COLO829 (cell line): ENCODE measurements at places on chromosomes 7 and 10.

DNA sequence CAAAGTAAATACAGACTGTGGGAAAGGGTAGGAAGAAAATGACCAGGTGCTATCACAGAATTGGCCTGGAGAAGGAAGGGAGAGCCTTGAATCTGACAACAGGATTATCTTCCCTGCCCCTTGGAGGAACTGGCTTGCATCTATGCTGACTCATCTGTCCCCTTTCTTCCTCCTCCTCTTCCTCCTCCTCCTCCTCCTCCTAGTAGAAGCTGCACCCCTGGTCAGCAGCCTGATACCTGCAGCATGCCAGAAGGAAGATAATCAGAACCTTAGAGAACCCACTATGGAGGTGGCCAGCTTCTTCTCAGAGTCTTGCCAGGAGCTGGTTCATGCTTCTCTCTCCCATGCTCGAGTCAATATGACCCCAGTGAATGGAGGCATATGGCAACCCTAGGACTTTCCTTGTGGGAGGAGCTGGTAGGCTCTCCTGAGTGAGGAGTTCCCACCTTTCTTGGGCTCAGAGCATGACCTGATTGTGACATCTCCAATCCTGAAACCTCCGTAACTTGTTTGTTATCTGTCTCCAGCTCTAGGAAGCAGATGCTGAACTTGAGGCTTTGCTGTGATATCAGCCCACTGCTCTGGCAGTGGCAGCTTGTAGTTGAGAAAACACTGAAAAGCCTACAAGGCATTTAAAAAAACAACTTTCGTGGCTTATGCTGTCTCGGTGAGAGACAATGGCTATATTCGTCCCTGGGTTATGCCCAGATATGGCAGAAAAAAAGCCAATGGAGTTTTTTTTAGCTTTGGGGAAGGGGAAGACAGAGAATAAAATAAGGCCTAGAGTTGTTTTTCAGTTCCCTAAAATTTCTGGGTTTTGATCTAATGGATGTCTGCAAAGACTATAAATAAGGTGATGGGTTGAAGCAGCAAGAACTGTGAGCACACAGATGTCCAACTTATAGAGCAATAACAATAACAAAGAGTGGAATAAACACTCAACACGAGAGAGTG lies 60.6 kb downstream of the CDHR3 start:
- DNase-seq: no peak

GRCh38 chr7:110750931-110751605 lies 339.9 kb upstream of the LRRN3 start:
- DNase-seq: no peak

- no peak for DNase-seq
These were observed 204.0 kb upstream of the GNAI1 start for GRCh38 chr7:79930604-79931003.

DNA sequence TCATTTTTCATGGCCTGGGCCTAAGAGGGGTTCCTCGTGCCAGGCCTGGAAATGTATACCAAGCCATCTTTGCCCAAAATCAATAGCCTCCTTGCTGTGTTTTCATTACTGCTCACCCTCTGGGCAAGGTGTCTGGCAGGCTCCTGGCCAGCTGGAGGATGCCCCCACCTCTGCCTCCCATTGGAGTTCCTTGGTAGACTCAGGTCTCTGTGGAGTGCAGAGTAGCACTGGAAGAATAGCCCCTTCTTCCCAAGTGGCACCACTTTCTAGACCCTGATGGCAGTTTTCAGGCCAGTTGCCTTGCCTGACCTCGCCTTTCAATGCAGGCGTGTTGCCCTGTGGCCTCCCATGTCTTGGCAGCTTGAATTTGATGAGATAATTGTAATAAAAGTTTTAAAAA lies 55.7 kb upstream of the AQP1 start:
- no peak for DNase-seq

- no peak for DNase-seq
These were observed 266.2 kb downstream of the SLC25A13 start for GRCh38 chr7:96055717-96056116.

DNA sequence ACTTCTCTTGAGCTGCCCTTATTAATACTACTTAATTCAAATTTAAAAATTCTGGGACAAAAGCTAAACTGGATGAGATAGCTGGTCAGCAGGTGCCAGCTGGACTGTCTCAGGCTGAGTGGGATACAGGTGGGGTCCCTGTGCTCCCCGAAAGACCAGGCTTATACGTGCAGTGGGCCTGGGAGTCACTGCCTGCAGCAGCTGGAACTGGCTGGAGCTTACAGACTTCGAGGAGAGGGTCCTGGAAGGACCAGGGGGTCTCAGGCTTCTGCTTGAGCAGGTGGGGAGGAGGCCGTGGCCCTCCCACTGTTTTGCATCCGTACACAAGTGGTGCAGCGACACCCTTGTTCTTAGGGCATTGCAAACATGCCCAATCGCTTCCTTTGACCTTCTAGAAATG lies 203.7 kb downstream of the GLRX3 start:
- DNase-seq: no peak

DNA sequence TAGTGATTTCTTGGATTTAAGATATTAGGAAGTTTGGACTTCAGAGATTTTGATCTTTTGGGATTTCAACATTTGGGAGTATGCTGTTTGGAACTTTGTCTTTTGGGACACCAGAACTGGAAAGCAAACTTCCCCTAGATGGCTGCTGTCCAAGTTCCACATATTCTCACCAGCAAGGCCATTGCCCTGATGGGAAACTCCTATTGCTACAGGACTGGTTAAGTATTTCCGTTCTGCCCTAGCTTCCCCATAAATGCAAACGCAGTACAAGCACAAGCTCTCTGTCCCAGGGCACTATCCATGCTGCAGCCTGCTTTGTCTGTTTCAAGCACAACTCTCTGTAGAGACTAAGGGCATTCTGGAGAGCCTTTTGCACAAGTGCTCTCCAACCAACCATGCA lies 79.3 kb upstream of the SLC25A13 start:
- DNase-seq: no peak

DNA sequence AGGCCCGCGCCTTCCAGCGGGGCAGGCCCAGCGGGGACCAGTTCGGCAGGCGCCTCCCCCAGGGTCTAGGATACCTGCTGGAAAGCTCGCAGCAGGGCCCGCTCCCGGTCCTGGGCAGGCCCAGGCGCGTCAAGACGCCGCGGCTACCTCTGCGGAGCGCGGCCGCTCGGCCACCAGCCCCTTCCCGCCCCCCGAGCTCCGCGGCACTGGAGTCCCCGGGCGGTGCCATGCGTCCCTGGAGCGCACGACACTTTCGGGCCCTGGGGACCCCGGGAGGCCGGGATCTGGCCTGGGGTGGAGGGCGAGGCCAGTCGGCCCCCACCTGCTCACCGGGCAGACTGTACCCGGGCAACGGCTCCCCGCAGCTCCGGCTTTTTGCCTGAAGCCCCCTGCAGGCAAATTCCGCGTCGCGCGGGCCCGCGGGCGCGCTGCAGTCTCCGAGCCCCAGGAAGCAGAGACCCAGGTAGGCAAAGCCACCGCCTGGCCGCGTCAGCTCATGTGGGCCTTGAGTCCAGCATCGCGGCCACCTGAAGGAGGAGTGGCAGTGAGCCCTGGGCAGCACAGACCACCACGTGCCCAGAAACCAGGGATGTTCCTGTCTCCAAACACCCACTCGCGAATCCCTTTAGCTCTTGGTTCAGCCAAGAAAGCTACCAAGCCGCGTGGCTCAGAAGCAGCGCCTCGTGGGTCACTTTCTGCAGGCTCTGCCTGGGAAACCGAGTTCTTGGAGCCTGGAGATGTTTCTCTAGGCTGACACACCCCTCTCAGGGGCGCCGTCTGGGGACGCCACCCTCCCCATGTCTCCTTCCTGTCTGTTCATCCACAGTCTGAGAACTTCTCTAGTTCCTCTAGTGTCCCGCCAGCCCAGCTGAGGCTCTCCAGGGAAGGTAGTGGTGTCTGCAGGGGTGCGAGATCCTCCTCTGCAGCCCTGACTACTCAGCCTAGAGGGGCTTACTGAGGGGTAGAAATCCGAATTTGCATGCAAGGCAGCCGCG lies 46.1 kb upstream of the APBB1IP start:
- DNase-seq: no peak

DNA sequence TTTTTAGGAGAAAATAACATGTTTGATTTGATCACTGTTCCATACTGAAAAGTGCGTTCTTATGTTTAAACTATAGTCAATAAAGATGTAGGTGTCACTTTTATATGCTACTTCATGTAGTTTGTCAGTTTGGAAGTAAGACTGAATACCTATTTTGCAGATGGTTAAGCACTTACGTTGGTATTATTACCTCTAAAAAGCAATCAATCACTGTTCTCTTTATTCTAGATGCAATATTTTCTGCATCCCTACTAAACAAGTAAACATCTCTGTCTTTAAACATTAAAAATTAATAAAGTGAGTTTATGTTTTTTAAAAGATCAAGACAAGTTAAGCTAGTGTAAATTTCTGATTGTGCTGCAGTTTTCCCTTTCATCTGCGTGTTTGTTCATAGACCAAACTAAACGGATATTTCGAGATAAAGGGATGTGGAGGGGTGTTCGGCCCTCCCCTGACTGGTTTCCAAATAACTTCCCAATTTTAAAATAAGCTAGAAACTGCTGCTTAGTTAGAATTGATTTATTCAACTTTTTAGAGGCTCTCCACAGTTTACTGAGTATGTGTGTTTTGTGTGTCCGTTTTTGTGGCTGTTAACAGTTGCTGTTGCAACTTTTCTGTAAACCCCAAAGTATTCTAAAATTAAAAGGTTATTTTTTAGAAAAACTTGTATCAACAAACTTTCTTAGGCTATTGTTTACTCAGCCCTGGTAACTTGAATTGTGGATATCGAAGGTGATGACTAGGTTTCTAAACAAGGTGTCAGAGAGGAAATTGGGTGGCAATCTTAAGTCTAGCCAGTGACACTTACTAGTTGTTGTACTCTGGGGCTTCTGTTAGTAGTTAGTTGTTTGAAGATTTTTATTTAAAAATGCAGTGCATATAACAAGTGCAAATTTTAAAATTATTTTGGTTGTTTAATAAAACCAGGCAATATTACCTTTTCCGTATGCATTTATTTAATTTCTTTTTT lies 974 bp downstream of the KIF11 start:
- DNase-seq: no peak

DNA sequence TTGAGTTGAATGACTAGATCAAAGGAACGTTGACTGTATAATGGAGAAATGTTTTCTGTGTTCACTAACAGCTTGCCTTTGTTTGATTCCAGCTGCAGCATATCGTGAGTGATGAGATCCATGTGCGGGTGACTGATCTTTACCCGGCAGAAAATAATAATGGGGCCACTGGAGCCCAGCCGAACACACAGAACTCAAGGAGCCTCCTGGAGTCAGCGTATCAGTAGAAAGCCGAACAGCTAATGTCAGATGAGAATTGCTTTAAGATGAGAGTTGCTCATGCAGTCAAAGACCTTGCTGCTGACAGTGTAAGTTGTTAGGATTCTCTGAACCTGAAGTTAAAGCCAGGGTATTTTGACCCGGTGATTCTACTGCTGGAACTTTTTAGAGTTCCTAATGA lies 34.3 kb upstream of the MTPAP start:
- peak; percentile 9 for DNase-seq

GRCh38 chr10:91077549-91078071 lies 142.9 kb upstream of the PCGF5 start:
- peak; percentile 3 for DNase-seq

DNA sequence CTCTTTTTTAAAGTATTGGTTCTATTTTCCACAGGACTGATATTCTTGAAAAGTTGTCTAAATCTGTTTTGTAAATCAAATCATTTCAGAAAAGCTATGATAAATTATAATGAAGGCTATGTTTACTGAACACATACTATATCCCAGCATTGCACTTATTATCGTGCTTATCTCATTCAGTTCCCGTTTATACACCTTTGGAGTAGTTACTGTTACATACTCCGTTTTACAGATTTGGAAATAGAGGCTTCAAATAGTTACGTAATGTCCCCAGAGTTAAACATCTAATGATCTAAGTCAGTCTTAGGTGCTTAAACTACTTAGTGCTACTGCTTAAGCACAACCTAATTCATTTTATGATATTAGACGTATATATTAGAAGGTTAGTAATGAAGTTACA lies 1.2 kb downstream of the NUP205 start:
- DNase-seq: no peak

- DNase-seq: peak; percentile 74
These were observed 95.7 kb downstream of the DNAJB6 start for GRCh38 chr7:157432541-157432956.

DNA sequence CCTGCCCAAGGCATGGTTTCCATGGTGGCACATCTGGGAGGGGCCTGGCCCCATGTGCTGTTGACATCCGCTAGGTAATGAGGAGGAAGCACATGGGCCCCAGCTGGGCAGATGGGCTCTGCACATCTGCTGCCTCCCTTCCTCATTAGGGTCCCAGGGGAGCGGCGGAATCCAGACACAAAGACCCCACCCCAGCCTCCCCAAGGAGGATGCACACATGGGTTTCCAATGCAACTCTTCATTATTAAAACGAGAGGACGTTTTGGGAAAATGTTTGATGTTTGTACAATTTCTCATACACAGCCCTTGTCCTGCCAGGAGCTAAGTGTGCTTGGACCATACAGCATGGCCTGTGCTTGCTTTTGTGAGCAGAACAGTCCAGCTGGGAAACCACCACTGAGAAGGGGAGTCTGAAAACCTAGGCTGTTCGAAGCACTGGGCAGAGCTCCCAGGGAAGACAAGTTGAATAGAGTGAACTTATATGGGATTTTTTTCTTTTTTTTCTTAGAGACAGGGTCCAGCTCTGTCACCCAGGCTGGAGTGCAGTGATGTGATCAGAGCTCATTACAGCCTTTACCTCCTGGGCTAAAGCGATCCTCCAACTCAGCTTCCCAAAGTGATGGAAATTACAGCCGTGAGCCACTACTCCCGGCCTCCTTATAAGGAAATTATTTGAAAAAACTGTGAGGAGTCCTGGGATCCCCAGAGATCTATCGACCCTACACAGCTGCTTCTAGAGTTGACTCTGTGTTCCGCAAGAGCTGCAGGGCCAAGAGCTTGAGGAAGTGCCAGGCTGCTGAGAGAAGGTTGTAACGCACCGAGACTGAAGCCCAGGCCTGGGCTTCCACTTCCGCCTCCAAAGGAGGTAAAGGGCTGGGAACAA lies 23.4 kb downstream of the FAM107B start:
- DNase-seq: no peak

GRCh38 chr7:70434376-70434775 lies 697.6 kb upstream of the GALNT17 start:
- DNase-seq: no peak

GRCh38 chr10:5944389-5945189 lies 32.8 kb downstream of the IL15RA start:
- peak; percentile 12 for DNase-seq

- no peak for DNase-seq
These were observed 16.7 kb downstream of the PRTFDC1 start for GRCh38 chr10:24935504-24936292.

- DNase-seq: peak; percentile 20
These were observed 105.8 kb downstream of the ARHGAP21 start for GRCh38 chr10:24617771-24618396.
